ENCODE measurements at places on chromosomes 2 and 18.

DNA sequence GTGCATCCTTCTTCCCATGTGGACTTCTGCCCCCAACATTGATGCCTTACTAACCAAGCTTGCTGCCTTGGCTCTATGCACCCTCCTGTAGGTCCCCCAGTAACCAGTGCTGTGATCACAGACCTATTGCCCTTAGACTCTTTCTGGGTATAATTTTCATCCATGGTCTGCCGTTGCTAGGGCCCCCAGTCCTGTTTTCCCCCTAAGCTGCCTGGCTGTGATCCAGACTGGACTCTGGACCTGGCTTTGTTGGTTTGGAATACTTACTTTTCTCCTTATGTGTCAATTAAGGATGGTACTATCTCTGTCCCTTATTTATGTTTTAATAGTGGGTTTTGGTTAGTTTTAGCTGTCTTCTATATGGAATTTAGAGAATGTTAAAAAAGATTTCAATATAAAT lies 26.0 kb downstream of the ATP9B start:
- DNase-seq = no peak

DNA sequence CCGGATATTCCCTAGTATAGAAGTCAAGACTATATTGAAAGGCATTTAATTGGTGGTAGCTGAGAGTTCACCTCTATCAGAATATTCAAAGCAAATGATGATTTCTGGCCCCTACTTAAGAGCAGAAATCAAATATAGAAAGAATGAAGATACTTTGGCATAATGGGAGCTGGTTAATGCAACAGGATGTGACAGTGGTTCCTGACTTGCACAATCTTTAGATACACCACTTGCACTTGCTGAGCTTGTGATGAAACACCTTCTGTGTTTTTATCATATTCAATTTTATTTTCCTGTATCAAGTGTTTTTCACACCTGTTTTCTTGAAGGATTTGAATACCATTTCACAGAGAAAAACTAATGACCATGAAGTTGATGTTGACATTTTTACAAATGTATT lies 124.1 kb upstream of the CDH19 start:
- no peak for DNase-seq

GRCh38 chr2:43220229-43220751 lies 6.1 kb downstream of the ZFP36L2 start:
- no peak for DNase-seq

DNA sequence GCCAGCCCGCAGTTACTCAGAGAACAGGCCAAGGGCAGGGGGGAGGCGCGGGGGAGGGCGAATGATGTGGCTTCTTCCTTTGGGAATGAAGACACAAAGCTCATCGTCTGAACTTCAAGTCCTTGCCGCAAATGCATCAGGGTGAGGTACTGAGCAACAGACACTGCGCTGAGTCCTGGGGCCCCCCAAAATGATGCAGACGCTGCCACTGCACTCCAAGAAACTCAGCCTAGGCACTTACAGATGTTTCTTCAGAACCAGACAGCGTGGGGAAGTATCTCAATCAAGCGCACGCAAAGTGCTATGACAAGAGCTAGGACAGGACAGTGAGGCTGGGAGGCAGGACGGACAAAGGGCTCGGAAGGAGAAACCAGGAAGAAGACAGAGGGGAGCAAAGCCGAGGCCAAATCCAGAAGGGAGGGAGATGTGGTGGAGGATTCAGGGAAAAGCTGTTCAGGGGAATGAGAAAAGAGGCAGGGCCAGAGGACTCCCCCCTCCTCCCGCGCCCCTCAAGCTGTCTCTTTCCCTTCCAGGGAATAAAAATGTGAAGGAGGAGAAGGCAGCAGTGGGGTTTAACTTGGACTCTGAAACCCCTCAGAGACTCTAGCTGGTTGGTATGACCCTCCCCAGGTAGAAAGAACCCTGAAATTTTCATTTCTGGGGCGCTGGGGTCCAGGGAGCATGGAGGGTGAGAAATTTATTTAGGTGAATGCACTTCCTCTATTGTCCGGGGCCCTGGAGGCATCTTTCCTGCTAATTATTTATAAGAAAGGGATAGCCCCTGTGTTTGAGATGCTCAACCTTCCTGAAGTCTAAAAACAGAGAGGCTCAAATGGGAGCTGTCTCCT lies 34.9 kb downstream of the CIB4 start:
- no peak for DNase-seq

- DNase-seq = no peak
Observed at GRCh38 chr2:239156516-239157265, 244.1 kb downstream of the HDAC4 start.

DNA sequence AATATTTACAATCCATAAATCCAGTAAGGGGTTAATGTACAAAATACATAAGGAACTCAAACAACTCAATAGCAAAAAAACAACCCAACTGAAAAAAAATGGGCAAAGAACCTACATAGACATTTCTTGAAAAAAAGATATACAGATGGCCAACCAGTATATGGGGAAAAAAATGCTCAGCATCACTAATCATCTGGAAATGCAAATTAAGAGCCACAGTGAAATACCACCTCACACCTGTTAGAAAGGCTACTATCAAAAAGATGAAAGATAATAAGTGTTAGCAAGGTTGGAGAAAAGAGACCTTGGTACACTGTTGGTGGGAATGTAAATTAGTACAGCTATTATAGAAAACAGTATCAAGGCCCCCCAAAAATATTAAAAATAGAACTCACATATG lies 14.6 kb downstream of the AP1S3 start:
- DNase-seq = no peak

DNA sequence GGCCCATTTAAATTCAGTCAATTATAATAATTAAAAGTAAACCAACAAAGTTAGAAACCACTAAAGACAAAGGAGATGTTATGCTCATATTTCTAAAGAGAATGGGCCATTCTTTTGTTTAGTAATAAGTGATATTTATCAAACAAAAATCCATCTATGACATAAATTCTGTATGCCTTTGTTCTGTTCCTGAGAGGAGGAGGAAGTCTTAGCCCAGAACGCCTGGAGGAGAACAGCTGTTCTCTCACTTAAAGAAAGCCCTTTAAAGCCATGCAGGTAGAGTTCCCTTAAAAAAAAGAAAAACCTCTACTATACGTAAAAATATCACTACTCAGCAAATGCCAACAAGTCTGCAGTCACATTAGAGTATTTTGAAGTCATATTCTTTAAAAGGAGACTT lies 15.5 kb downstream of the LAMA1 start:
- no peak for DNase-seq

- DNase-seq = no peak
Observed at GRCh38 chr2:7795778-7796563, 878.8 kb downstream of the RNF144A start.

DNA sequence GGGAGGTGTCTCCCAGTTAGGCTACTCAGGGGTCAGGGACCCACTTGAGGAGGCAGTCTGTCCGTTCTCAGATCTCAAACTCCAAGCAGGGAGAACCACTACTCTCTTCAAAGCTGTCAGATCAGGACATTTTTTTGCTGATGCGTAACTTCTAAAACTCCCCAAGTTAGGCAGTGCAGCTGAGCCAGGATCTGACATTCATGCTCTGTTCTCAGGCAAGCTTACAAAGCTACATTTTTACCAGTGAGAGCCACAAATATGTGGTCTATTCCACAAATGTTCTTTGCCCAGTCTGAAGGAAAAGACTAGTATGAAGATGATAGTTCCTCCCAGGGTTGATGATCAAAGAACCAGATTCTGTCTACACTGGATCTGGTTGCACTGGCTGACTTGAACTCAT lies 184.1 kb downstream of the MTCL1 start:
- no peak for DNase-seq

GRCh38 chr18:4172196-4173100 lies 282.7 kb downstream of the DLGAP1 start:
- no peak for DNase-seq

GRCh38 chr2:68784188-68784587 lies 49.6 kb downstream of the ARHGAP25 start:
- DNase-seq = no peak

DNA sequence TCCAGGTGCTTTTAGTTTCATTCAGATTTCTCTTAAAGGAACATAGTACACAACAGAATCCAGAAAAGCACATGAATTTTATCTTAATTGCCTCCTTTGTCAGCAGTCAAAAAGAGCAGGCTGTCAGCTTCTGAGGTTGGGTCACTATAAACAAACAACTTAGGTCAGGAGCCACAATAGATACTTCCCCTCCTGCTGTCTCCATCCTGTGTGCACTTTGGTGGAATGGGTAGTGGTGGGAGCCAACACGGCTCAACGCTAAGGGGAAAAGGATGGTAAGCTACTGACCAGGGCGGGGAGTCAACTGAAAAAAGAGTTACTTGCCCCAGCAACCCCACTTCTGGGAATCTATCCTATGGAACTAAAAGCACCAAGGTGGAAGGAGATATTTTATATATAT lies 121.9 kb downstream of the PAX3 start:
- DNase-seq = no peak

DNA sequence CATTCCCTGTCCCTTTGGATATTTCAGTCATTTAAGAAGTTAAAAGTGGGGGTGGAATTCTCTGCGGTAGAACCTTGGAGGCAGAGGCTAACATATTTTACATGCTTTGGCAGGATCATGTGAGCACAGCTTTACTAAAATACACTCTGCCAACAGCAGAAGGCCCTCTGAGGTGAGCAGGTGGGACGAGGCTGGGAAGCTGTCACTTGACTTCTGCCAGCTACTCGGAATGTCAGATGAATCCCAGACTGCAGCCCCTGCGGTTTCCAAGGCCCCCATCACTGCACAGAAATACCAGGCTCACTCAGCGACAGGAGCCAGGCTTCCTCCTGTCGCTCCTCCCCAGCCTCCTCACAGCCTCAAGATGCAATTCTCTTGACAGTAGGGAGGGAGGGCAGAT lies 220.9 kb upstream of the REV1 start:
- no peak for DNase-seq
